ENCODE measurements at places on chromosomes 5 and 9.

GRCh38 chr5:169602535-169602934 is 19.0 kb downstream of the SPDL1 start:
- no peak for DNase-seq

- no peak for DNase-seq
These were observed 2.2 kb downstream of the DCP2 start for GRCh38 chr5:112978836-112979235.

DNA sequence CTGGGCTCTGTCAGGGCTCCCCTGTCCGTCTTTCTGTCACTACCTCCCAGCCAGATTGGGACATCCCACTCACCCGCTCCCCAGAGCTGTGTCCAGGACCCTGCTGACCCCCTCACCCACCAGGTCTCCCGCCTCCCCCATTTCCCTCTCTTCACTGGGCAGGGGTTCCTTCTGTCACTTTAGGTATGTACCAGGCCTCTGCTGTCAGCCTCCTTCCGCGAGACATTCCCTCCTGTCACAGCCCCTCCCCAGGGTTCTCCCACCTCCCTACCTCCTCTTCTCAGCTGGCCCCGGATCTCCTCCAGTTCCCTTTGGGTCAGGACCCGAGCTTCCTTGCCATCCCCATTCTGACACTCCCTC is 488 bp downstream of the POLR1E start:
- DNase-seq = no peak

DNA sequence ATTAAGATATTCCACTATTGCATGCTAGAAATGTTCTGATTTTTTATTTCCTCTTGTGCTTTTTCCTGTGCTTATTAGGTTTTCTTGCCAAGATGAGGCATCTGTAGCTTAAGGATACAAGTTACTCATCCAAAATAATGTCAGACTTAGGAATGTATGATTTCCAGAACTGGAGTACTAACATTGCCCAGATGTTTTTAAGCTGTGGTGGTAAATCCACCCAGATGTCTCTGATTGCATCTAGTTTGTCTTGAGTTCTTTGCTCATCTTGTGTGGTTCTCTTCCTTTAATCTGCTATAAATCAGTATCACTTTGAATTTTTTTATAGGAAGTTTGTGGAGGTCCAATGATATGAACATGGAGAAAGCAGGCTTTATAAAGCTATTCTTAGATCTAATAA is 337.5 kb upstream of the ZNF608 start:
- DNase-seq = no peak

DNA sequence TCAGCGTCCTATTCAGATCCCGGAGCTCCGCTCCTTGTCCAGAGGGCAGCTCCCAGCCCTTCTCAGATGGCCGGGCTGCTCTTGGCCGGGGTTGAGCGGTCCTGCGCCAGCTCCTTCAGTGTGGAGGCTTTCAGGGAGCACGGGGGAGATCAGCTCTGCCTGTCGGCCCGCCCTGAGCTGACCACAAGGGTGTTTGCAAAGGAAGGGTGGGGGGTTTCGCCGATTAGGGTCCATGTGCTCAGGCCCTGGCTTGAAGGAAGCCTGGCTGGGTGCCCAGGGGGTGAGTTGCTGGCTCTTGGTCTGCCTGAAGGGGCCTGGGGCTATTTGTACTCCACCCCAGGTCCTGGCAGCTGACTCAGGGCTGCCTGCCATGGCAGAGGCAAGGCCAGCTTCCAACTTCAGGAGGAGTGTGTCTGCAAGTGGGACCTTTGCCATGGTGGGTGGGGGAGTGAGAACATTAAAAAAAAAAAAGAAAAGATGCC is 250.1 kb upstream of the KLF4 start:
- DNase-seq = no peak
